Activated T-helper 9 cell treated with anti-CD3 and anti-CD28 coated beads, Interleukin-2, amount 50 U/mL, for 16 hours (primary cell): ENCODE measurements at places on chromosomes 12 and 14.
A peak's percentile ranks its signal among the peaks of the same experiment; 100 is the strongest.

GRCh38 chr12:66678338-66679275 is at the start of gene GRIP1:
Gene GRIP1 (minus strand): TSS chr12:66679076. CDS start chr12:66678904, 172 bp downstream.
- DNase-seq: no peak

DNA sequence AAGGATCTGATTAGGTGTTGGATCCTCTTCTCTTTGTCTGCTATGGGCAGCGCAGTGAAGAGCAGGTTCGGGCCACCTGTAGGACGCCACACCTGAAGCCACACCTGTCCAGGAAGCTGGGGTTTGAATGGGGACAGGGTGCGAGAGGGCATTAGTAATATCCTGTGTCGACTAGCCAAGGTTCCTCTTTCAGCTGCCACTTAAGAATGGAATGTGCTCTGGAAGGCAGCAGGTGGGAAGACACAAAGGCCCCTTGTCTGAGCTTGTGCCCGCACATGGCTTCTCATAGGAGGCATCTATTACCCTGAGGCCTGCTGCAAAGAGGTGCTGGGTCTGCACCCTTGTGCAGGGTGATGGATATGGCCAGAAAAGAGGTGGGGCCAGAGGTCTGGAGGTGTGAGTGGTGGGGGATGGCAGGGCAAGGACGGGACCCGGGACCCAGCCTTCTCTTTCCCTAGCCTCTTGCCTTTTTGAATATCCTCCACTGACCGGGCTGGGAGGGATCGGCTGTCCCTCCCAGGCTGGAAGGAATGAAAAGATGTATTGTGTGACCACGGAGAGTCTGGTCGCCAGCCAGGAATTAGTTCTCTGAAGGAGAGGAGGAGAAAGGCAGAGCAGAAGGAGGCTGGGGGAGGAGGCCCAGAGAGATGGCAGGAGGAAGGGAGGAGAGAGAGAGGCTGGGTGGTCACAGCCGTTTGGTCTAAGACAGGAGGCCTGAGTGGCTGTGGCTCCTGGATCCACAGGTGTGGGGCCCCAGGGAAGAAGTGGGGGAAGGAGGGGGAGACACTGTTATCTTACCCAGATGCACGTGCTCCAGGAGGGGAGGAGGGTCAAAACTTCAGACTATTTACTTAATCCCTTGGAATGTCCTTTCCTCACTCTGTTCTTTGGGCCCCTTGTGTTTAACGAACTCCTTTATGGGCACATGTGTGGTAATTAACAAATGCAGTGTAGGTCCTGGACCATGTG is 101.5 kb downstream of the SMOC1 start:
- no peak for DNase-seq

- DNase-seq: no peak
Observed at GRCh38 chr14:33414041-33414440, 475.4 kb downstream of the NPAS3 start.

GRCh38 chr14:100474196-100474595 is 113.0 kb downstream of the BEGAIN start:
- no peak for DNase-seq

- DNase-seq: peak; percentile 37
Observed at GRCh38 chr14:99946652-99947489, 118.4 kb upstream of the EVL start.

GRCh38 chr14:88289234-88289633 is 33.8 kb downstream of the KCNK10 start:
- no peak for DNase-seq

- DNase-seq: no peak
Observed at GRCh38 chr12:4025181-4026019, 152.2 kb upstream of the PARP11 start.

DNA sequence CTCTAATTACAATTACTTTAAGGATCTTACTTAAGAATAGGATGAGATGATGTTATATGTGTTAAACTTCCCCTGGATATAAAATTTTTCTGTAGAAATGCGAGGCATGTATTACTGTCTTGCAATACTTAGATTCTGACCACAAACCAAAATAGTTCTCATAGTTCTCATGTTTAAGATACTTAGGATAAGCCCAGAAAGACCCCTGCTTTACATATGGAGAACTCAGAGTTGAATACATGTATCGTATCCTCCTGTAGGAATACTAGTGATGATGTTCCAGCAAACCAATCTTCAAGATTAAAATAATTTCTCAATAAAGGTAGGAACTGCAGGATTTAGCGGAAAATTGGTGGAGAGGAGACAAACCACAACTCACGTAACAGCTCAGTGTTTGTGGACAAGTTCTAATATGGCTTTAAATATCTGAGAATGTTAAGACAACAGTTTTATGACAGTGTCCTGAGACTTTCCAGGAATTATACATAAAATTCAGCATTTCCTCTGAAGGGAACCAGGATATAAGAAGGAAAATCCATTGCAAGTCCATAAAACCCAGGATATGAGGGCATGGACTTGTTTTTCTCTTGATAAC is 114.7 kb upstream of the CRY1 start:
- DNase-seq: no peak

DNA sequence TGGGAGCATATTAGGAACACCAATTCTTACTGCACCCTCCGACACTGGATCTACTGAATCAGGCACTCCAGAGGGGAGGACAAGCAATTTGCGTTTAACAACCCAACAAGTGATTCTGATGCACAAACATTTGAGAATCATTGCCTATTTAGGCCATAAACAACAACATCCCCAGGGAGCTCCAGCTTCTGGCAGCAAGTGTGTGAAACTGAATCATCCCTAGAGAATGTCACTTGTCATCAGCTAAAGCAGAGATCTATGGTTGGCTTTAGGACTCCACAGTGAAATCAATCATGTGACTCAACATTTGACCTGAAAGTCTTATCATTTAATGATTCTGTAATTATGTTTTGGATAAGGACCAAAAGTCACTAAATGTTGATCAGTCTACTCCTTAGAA is 505.0 kb upstream of the FLRT2 start:
- no peak for DNase-seq

DNA sequence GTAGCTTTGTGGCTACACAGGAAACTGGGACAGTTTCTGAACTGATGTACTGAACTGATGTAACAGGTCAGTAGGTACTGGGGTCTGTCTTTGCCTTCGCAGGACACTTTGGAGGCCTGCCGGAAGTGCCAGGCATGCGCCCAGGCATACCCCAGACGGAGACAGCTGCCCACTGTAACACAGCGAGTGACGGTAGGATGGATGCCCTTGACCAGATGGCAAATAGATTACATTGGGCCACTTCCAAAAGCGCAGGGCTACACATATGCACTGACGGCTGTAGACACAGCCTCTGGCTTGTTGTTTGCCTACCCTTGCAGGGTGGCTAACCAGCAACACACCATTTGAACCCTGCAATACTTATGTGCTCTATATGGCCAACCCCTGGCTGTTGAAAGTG is 94.1 kb upstream of the TMPO start:
- DNase-seq: no peak

- DNase-seq: no peak
Observed at GRCh38 chr14:55536204-55536708, 43.8 kb upstream of the KTN1 start.

- no peak for DNase-seq
Observed at GRCh38 chr12:111006621-111007020, 86.2 kb upstream of the MYL2 start.

GRCh38 chr12:105457026-105457425 is 126.5 kb downstream of the C12orf75 start:
- no peak for DNase-seq

DNA sequence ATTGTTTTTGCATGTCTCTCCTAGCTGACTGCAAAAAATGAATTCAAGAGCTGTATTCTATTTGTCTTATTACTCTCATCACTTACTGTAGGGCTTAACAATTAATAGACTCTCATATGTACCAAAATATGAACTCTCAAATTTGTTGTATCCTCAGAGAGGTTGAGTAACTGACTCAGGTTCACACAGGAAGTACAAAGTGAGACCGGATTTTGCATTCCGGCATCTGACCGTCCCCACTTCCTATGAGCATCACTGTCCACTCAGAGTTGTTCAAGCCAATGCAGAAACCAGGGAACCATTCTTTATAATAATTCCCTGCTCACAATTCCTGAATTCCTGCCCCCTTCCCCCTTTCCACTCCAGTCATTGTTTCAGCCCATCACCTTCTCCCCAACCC is 113.3 kb upstream of the AMIGO2 start:
- no peak for DNase-seq

DNA sequence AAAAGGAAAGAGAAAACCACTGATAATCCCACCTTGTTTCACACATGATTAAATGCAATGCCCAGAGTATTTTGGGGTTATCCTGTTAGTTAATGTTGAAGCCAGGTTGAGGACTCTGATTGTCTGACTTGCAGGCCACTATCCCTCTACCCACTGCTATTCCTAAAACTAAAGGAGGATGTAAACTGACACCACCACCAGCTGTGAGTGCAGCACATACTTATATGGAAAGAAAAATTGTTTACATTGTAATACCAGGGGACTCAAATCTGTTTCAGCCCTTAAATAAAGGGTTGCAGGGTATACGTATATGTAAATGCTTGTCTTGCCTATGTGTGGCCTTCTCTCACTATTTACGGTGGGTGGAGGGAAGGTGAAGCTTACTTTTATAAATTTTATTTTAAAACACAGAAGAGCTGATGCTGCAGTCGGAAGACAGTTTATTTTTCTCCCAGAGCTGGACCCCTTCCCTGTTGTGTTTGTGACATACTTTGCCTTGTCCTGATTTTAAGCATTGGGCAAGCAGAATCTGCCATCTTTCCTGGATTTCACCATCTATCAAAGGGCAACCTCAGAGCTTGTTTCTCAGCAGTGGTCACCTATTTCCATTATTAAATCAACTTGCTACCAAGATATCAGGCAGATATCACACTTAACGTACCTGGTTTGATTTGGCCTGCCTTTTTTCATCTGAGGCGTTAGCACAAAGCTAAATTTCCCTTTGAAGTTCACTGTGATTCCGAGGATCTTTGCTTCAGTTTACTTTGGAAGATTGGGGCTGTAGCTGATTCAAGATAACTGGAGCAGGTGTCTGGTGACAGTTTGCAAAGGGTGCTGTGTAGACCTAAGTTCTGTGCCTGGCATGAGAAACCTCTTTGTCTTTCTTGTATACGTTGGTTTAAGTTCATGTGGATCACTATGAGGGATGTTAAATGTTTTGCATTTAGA is 25.2 kb downstream of the DAAM1 start:
- DNase-seq: no peak
